SW 1271 (cell line): ENCODE measurements at places on chromosomes 6 and 20.

GRCh38 chr6:166361077-166361429 lies 18.7 kb upstream of the SFT2D1 start:
- no peak for DNase-seq

DNA sequence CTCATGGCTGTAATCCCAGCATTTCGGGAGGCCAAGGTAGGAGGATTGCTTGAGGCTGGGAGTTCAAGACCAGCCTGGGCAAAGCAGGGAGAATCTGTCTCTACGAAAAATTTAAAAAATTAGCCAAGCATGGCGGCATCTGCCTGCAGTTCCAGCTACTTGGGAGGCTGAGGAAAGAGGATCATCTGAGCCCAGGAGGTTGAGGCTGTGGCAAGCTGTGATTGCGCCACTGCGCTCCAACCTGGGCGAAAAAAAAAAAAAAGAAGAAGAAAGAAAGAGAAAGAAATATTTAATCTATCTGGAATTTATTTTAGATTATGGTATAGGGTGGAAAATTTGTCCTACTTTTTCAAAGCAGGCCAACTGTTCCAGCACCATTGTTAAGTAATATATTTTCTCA lies 32.2 kb upstream of the HIVEP1 start:
- DNase-seq = no peak

- no peak for DNase-seq
Measured at GRCh38 chr6:19795211-19795610, 42.0 kb upstream of the ID4 start.

- DNase-seq = no peak
Measured at GRCh38 chr6:43703512-43704429, 16.2 kb upstream of the MRPS18A start.

- DNase-seq = no peak
Measured at GRCh38 chr6:45512717-45513116, 135.0 kb upstream of the SUPT3H start.

GRCh38 chr6:1890071-1890470 lies 280.4 kb downstream of the FOXC1 start:
- no peak for DNase-seq

- no peak for DNase-seq
Measured at GRCh38 chr20:54350415-54350814, 125.0 kb upstream of the DOK5 start.

DNA sequence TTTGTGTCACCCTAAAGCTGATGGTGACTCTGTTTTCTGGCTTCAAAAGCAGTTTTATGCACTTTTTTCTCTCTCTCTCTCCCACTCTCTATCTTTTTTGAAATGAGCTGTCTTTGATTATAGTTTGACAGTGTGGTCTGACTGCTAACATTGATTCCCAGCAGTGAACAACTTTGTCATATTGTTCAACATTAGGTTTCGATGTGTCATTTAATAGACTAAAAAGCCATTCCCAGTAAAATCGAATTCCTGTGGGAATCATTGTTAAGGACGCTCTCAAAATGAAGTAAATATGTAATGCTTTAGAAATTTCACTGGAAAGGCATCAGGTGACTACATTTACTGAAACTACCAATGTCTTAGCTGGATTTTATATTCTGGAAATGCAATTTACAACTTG lies 69.9 kb upstream of the FLRT3 start:
- DNase-seq = no peak
